ENCODE measurements at places on chromosomes 7 and 10.

GRCh38 chr7:69757981-69758430 is 159.7 kb downstream of the AUTS2 start:
- no peak for DNase-seq

DNA sequence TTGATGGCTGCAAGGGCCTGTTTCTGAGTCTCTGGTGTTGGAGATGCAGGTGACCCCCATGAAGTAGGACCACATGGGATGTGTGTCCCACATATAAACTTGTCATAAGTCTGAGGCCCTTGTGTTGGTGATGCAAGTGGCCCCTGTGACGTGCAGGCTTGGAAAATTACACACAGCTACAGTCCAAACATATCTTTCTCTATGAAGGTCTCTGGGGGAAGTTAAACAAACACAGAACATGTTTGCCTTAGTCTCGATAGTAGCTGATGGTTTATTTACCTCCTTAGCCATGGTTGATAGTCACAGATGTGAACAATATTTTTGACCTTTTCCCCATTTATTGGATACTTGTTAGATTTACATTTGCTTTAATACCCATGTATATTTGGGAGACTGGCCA is 64.7 kb downstream of the ADCY1 start:
- DNase-seq, result no peak

DNA sequence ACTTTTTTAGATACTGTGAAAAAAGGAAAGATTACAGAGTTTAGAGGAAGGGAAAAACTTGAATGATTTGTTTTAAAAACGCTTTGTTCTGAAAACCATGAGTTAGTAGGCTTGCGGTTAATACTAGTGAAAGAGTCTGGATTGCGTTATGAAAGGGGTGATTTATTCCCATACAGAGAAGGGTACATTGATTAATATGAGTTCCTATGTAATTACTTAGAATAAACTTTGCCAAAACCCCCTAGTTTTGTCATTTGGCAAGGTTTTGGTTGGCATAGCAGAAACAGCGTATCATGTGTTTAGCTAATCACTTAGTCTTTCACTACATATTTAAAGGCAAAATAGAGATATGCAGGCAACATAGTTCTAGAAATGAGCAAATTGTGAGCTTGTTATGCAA is 91.2 kb upstream of the POT1 start:
- DNase-seq, result no peak

DNA sequence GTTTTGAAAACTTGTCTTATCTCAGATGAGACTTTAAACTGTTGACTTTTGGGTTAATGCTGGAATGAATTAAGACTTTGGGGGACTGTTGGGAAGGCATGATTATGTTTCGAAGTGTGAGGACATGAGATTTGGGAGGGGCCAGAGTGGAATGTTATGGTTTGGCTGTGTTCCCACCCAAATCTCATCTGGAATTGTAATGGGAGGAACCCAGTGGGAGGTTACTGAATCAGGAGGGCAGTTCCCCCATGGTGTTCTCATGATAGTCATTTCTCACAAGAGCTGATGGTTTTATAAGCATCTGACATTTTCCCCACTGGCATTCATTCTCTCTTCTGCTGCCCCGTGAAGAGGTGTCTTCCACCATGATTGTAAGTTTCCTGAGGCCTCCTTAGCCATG is 13.8 kb upstream of the POT1 start:
- no peak for DNase-seq

GRCh38 chr10:23779301-23779700 is 340.4 kb downstream of the OTUD1 start:
- no peak for DNase-seq

DNA sequence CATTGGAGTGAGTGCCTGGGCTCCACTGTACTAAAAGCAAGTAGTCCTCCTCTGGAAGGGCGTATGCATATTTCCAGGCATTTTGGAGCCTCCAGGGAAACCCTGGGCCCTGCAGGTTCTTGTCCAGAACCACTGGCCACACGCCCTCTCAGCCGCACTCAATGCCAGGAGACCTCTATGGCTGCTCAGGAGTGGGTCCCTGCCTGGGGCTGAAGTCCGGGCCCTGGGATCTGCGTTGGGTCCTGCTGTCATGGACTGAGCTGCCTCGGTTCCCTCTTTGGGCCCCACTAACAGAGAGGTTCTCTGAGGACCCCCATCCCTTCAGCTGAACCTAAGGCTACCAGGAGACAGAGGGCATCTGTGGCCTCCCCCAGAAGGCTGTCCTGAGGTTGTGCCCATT is 58.3 kb downstream of the GRK5 start:
- DNase-seq, result no peak

- no peak for DNase-seq
These were observed 32.7 kb downstream of the CALML5 start for GRCh38 chr10:5466451-5467206.

DNA sequence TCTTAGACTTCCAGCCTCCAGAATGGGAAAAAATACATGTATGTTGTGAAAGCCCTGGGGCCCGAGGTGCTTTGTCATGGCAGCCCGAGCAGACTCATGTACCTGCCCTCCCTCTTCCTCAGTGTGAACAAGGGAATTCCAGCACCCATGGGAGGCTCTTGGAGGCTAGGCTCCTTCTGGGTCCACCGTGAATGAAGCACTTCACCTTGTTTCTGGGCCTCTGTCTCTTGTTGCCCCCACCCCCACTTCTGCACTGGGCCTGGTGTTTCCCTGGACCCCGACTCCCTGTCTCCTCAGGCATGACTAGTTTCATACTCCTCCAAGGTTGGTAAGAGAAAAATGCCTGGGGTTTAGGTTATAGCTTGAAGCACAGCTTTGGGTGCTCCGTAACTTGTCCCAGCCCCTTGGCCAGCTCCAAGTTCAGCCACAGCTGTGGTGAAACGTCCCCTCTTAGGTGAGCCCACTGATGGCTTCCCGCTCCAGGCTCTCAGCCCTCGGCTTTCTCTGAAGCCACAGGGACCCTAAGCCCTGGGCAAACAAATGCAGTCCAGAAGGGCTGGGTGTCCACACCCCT is 30.2 kb upstream of the ARHGAP22 start:
- no peak for DNase-seq

GRCh38 chr7:41336455-41336952 is 366.4 kb downstream of the INHBA start:
- no peak for DNase-seq

DNA sequence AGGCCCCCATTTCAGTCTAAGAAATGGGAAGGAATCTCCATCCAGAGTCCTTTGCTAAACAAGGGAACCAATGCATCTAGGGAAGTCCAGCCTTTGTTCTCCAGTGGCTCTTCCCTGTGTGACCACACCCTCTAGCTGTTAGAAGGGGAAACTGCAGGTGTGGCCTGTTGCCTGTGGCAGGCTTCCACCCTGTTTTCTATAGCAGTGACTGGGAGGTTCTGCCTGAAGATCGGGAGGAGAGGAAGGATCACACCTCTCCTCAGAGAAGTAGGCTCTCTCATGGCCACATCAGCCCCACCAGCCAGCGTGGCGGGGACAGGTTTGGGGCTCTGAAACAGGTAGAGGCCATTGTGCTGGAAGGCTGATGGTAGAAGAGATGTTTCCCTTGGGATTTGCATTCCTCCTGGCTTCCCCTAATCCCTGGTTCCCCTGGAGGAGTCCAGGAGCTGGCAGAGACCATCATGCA is 47.7 kb upstream of the TRIM8 start:
- peak; percentile 51 for DNase-seq

DNA sequence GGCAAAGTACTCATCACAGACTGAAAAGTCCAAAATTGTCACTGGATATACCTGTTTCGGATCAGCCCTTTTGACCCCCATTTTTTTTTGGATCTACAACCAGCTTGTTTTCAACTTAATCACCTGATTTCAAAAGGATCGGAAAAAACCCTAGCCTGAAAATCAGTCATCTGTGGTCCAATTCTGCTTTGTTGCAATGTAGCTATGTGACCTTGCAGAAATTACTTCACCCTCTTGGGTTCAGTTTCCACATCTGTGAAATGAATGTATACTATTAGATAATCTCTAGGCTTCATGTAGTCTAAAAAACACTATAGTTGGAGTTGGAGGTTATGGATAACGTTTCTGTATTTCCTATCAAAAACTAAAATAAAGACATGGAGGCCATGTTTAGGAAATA is 37.1 kb downstream of the STEAP4 start:
- DNase-seq, result no peak

DNA sequence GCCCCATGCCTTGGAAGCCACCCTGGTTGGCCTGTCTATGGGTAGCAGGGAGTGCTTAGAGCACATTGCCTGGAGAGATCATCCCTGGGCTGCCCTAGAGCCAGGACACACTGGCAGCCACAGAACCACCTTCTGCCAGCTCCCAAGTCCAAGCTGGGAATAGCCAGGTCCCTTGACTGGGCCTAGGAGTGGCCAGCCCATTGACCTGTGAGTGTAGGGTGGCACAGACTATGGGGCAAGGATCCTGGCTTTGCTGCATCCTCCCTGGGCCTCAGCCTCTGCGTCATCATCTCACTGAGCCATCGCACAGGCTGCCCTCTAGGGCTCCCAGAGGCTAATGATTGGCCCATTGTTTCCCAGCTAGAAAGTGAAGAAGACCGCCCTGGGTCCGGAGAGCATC is 7.0 kb downstream of the AQP1 start:
- no peak for DNase-seq

DNA sequence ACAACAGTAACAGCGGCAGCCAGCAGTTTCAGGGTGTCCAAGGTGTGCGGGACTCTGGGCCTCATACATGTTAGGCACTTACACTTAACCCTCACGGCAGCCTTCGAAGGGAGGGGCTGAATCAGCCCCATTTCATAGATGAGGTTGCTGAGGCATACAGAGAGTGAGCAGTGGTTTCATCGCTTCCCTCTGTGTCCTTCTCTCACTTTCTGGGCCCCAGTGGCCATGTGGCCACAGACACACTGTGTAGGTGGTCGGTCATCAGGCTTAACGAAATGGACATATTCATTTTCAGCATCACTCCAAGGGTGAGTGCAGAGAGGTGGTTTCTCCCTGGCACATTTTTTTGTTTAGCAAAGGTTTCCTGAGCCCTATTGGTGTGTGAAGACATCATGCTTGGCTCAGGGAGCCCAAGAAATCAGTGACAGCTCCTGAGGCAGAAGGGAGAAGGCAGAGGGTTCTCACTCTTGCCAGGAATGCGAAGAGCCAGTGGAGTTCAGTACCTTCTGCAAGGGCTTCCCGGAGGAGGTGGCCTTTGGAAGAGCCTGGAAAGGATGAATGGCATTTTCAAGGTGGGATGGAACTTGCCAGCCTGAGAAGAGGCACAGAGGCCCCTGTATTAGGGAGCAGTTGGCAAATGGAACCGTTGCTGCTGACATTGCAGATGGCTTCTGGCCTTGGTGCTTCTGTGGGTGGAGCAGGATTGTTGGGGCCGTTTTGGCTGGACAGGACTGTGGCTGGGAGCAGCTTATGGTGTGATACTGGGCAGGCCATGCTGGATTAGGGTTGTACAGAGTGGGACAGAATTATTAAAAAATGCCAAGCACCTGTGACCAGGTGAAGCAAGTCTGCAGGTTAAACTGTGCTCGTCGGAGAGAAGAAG is 61.7 kb upstream of the PPIF start:
- no peak for DNase-seq

GRCh38 chr10:114648368-114648767 is 9.7 kb downstream of the ABLIM1 start:
- DNase-seq, result peak; percentile 88

- DNase-seq, result no peak
These were observed 7.9 kb downstream of the NUDT13 start for GRCh38 chr10:73117976-73118743.

GRCh38 chr7:1787241-1787640 is 117.2 kb downstream of the ELFN1 start:
- DNase-seq, result no peak

GRCh38 chr7:157987906-157988305 is 599.7 kb downstream of the PTPRN2 start:
- no peak for DNase-seq

DNA sequence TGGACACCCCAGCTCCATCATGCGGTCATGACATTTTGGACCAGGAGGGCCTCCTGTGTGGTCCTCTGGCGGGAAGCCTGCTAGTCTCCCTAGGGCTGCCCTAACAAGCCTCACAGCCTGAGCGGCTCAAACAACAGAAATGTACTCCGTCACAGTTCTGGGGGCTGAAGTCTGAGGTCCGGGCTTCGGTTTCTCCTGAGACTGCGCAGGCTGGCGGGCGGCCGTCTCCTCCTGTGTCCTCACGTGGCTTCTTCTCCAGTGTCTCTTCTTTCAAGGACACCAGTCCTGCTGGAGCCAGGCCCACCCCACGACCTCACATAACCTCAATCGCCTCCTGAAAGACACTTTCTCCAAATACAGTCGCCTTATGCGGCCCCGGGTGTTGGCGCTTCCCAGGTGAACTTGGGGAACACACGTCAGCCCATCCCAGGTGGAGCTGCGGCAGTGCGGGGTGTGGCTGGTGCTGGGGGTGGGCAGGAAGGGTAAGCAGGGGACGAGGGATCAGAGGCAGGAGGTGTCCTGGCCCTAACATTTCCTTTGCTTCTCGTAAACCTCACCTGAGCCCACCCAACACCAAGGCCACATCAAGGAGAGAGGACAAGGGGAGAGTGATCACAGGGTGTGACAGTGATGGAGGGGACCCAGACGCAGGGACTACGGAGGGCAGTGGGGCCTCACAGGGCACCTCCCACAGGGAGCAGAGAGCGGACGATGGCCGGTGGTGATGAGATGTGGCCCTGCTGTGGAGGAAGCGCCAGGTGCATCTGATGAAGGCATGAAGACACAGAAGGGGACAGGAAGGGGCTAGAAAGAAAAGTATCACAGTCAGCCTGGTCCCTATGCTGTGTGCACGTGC is 580.6 kb downstream of the PTPRN2 start:
- DNase-seq, result no peak

- DNase-seq, result no peak
These were observed 254.7 kb upstream of the NFE2L3 start for GRCh38 chr7:25897261-25897782.

DNA sequence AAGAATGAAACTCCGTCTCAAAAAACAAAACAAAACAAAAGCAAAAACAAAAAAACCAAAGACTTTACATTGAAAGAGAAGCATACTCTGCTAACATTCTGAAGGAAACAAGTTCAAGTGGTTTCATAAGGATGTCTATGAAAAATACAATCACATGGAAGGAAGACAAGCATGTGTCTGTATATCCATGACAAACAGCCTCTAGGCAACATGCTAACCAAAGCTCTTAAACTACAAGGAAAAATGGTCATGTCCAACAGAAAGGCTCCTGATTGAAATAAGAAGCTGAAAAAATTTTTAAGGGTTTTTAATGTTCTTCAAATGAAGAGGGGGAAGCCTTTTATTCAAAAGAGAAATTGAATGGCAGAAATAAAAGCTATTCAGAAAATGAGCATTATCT is 64.9 kb downstream of the UBE2H start:
- DNase-seq, result no peak

- no peak for DNase-seq
These were observed 133.5 kb upstream of the PRSS58 start for GRCh38 chr7:142391191-142391992.

DNA sequence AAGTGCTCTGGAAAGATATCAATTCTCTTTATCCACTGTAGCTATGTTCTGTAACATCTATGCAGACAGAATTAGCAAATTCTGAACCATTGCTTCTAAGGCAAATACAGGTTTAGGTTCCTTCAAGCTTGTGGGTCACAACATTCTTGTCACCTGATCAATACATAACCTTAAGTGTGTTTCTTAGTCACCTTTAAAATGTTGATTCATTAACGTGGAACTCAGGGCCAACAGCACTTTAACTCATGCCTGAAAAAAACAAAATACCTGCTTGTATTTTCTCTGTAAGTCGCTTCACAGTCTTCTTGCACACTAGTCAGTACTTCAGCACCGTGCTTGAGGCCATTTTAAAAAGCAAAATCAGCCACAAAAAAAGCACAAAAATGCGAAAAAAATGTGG is 35.2 kb upstream of the TRIL start:
- DNase-seq, result no peak
